H1 (cell line): ENCODE measurements at places on chromosomes 5 and 9.

DNA sequence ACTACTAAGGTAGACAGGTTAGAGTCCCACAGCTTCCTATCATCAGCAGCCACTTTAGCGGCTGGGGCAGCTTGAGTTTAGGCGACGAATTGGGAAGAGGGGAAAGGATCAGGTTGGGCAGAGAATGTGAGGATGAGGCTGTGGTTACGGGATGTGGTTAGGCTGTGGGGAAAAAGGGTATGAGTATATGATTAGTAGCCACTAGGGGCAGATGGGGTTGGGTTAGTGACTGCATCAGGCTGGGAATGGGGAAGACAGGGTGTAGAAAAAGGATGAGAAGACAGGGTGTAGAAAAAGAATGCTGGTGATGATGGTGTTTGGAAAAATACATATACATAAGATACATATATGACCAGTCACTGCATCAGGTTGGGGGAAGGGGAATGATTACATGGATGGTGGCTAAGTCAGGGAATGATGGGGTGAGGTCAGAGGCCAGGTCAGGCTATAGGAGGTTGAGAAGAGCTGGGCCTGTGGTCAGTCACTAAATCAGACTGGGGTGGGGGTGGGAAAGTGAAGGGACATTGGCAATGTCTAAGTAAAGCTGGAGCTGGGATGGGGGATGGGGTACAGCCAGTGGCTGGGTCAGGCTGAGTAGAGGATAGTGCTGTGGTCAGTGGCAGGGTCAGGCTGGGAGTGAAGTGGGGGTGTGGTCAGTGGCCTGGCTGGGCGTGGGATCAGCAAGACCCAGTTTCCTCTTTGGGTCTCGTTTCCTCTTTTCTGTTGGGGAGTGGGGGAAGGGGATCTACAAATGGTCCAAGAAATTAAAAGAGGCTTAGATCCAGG lies 2.1 kb downstream of the TLN1 start:
- DNase-seq: no peak

DNA sequence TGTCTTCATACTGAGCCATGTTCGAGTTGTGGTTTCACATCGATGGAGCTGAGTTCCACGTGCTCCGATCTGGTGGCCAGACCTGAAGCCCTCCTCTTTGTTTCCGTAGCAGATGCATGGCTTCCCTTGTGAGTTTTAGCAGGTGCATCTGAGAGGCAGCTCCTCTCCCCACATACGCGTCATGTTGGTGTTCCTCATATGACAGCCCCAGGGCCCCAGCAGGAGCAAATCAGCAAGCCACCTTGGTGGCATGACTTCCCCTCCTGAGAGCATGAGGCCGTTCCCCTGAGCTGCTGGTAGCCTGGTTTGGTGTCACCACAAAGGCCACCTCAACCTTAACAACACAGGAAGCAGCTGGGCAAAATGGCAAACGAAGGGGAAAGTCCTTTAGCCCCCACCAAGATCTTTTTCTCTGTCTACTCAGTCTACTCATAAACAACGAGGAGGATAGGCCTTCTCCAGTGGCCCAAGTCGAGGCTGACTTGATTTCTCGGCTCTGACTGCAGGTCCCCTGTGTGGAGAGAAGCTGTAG lies 5.9 kb downstream of the CYFIP2 start:
- no peak for DNase-seq

- no peak for DNase-seq
These were observed 366.4 kb downstream of the ARL15 start for GRCh38 chr5:53943938-53944337.

GRCh38 chr5:61381968-61382367 lies 49.9 kb downstream of the ZSWIM6 start:
- DNase-seq: no peak
